Hematopoietic multipotent progenitor cell treated with erythropoietin and hydrocortisone succinate and interleukin-3 and kit ligand, for 4 days (in vitro differentiated cells): ENCODE measurements at places on chromosomes 1 and 21.

GRCh38 chr1:43452789-43453441 lies 816 bp downstream of the HYI start:
- peak; percentile 85 for DNase-seq

DNA sequence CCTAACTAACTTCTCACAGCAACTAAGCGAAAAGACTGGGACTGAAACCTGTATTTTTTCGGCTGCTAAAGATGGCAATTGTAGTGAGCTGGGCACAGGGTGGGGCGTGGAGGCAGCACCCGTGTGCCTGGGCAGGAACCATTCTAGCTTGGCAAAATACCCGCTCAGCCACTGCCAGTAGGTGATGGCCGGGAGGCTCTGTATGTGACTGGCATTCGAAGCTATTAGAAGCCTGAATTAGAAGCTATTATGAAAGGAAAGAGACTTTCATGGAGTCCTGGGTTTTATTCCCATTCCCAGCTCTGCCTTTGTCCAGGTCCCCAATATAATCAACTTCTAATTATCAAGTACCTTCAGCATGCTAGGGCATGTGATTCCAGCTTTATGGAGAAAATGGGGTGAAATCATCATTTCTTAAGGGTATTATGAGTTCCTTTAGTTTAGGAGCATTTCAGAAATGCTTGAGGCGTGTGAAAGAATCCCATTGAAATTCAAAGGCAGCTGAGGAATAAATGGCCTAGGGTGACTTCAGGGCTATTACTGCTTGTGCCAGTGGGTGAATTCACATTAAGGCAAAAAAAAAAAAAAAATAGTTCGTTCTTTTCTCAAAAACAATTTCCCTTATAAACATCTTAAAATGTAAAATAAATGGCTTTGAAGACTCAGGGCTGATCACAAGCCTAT lies 125.6 kb downstream of the KCNN3 start:
- no peak for DNase-seq

DNA sequence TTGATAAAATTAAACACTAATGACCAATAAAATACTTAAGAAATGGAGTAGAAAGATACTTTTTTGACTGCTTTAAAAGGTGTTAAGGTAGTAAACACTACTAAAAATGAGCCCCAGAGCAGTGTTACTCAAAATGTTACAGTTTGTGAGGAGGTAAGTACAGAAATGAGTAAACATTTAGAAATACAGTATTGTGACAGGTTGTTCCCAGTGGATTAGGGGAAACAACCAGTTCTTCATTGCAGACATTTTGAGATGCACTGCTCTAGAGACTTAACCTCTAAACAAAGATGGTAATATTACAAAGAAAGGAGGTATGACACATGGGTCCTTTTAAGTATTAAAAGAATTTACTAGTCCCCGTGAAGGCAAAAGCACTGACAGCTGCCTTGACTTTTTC lies 12.7 kb downstream of the DHX9 start:
- DNase-seq: no peak

DNA sequence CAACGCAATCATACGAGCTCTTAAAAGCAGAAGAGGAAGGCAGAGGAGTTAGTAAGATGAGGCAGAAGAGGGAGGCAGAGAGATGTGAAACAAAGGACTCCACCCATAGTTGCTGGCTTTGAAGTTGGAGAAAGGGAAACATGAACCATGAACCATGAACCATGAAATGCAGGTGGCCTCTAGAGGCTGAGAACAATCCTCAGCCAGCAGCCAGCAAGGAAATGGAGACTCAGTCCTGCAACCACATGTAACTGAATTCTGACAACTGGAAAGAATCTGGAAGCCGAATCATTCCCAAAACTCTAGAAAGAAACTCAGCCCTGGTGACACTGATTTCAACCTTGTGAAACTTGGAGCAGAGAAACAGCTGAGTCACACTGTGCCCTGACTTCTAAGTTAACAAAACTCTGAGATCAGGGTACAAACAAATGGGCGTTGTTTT lies 10.1 kb downstream of the DIPK1A start:
- DNase-seq: peak; percentile 46

DNA sequence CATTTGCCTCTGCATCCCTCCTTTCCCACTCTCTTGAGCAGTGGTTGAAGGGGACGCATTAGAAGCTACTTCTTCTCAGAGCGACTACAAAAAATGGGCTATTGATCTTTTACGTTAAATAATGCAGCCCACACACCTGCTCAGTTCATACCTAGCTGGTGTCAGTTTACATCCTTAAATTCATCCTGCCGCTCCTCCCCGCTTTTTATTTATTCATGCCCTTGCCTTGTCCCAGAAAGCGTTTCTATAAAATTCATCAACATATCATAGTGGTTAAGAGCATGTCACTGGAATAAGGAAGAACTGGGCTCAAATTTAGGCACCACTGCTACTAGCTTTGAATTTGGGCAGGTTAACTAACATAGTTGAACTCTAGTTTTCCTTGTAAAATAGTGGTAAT lies 66.0 kb upstream of the TINAGL1 start:
- DNase-seq: no peak

DNA sequence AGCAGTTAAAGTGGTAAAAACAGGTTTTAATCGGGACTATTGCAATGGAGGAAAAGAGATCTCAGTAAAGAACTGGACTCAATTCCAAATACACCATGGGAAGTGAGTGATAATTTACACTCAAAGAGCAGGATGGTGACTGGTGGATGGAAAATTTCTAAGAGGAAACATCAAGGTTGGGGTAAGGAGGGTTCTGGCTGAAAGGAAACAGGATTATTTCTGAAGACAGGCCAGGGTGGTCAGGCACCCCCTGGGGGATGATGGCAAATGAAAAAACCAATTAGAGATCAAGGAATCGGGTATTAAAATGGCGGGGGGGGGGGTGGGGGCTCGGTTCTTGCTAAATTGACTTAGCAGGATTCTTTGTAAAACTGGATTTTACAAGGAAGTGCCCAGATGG lies 12.3 kb upstream of the HSD11B1 start:
- no peak for DNase-seq

DNA sequence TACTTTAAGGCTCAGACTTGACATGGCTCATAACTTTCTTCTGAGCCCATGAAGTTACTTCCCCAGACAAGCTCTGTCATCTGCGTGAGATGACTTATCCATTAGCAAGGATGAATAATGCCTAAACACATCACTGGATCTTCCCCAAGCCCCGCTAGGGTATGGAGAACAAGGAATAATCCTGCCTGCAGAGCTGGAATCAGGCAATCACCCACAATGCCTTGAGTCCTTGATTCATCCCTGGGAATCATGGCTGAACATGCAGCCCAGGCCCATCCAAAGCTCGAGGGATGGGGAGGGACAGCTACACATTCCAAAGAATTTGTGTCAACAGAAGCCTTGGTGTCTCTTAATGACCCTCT lies 131.7 kb downstream of the PSMG1 start:
- DNase-seq: no peak

DNA sequence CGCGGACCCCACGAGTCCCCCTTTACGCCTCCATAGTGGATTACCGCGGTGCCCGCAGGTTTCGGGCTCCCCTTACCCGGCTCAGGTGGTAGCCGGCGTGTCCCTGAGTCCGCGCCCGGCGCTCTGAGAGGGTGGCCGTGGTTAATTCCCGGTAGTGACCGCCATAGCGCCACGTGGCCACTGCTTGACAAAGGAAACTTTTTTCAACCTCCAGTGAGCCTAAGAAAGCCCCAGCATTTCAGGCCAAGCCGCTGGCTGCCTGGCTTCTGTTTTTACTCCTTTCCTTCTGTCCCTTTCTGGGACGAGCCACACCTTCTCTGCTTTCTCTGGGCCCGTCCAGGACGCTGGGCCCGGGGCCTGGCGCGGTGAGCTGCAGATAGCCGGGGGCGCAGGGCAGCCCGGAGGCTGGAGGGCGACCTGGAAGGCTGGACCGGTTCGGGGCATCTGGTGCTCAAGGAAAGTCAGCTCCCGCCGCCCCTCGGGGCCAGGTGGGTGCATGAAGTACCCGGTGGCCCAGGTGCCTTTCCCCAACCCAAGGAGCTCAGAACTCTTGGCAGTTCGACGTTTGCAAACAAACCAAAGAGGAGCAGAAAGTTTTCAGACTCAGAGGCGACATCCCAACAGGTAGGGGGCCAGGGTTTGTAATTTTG lies 540 bp upstream of the C1orf198 start:
- peak; percentile 69 for DNase-seq

DNA sequence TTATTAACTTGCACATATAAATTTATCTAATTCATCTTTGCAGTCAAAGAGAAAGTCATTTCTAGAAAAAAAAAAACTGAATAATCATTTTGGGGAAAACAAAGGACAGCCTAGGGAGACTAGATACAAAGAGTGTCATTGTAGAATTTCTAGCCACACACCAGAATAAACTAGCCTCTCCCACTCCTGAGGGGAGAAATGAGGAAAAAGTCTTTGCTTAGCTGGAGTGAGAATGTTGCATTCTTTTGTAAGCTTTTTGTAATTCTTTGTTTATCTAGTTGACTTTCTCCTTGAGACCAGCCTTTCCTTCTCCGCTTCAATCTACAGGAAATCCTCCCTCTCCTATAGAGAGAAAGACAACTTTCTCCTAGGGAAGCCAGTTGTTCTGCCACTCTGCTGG lies 15.9 kb upstream of the CGN start:
- DNase-seq: no peak

GRCh38 chr1:58802640-58803399 lies 19.0 kb upstream of the JUN start:
- DNase-seq: no peak

- no peak for DNase-seq
These were observed 30.4 kb downstream of the CDC14A start for GRCh38 chr1:100382657-100383056.

DNA sequence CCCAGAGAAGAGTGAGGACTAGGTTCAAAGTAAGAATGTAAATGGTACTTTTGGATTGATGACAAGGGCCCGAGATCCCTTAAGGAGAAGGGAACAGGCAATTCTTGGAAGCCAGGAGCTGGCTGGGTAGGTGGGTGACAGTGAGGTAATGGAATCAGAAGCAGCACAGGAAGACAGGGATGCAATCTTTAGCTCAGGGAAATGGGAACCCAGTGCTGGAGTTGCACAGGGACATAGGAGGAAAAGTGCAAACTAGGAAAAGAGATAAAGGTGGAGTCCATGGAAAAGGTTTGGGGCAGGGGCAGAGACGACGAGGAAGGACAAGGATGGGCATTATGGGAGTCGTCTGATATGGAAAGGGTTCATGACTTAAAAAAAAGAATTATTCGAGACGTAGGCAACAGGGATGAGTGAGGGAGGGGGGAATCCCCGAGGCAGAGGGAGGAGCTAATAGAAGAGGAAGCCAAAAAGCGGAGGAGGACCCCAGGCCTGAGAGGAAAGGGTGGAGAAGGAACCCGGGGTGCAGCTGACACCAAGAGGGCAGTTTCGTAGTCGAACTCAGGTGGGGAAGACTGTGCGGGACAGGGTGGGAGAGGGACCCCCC lies 495 bp downstream of the PI4KB start:
- peak; percentile 86 for DNase-seq

GRCh38 chr1:206568779-206569352 lies 43.4 kb downstream of the EIF2D start:
- DNase-seq: no peak

GRCh38 chr1:209646558-209646957 lies 5.7 kb downstream of the LAMB3 start:
- peak; percentile 31 for DNase-seq

DNA sequence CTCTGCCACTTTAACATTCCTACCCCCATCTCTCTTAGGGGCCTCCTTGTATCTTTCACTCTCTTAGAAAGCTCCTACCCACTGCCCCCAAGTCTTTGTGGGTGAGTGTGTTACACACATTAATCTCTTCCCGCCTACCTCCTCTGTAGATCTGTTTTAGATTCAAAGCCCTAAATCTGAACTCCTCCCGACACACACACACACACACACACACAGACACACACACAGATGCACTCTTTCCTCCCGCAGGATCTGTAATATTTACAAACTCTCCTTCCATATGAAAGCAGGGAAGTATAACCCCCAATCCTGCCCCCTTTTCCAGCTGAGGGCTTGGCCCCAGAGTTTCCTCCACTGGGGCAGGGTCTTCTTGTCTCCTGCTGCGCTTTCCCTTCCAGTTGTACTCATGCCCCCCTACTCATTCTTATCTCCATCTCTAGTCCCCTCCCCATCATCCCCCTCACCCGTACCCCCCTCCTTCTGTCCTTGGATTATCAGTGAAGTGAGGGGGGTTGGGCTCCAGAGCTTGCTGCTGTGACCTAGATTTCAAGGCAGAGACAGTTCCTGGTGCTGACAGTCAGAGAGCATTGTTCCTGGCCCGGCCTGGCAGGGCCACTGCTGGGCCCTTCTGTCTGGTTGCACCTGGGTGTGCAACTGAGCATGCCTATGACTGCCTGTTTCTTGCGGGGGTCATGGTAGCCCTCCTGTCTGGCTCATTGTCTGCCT lies 4.3 kb downstream of the PEA15 start:
- no peak for DNase-seq
